CD4-positive, alpha-beta T cell treated with Interleukin-4 for 1 hour (primary cell): ENCODE measurements at places on chromosomes 7 and 10.

- DNase-seq: peak; percentile 55
Observed at GRCh38 chr10:22252801-22253579, 35.2 kb upstream of the EBLN1 start.

DNA sequence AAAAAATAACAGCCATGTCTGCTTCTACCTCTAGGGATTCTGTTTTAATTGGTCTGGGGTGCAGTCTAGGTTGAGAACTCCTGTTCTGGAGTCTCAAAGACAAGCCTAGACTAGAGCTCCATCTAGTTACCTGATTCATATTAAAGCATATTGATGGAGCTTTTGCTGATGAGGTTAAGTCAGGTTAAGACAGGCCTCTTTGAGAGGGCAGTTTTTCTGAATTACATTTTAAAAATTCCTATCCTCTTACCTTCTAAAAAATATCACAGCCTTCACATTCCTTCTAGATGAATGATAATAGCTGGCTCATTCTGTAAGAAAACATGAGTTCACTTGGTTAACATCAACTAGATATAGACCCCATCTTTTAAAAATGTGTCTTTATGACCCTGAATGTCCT, 28.9 kb downstream of the MGAM start:
- no peak for DNase-seq

- no peak for DNase-seq
Observed at GRCh38 chr7:69736126-69736810, 138.0 kb downstream of the AUTS2 start.

DNA sequence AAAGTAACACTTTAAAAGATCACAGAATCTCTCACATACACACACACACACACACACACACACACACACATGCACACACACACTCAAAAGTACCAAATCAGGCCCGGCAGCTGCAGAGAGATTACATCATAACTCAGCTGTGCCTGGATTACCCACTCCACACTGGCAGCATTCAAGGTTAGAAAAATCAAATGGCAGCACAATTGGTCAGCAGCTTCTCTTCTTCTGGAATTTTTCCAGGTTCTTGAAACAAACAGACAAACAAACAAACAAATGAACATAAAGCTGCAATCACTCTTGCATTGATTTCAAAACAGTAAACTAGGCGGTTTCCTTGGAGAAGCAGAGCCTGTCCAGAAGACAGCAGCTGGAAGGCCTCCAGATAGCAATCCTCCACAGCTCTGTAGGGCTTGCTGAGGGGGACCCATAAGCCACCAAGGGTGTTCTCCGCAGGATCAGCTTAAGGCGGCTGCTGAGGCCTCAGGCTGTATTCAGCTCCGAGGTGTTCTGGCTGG, 24.5 kb upstream of the FAM133B start:
- no peak for DNase-seq

GRCh38 chr7:127380479-127380878, 12.0 kb downstream of the ZNF800 start:
- DNase-seq: no peak

DNA sequence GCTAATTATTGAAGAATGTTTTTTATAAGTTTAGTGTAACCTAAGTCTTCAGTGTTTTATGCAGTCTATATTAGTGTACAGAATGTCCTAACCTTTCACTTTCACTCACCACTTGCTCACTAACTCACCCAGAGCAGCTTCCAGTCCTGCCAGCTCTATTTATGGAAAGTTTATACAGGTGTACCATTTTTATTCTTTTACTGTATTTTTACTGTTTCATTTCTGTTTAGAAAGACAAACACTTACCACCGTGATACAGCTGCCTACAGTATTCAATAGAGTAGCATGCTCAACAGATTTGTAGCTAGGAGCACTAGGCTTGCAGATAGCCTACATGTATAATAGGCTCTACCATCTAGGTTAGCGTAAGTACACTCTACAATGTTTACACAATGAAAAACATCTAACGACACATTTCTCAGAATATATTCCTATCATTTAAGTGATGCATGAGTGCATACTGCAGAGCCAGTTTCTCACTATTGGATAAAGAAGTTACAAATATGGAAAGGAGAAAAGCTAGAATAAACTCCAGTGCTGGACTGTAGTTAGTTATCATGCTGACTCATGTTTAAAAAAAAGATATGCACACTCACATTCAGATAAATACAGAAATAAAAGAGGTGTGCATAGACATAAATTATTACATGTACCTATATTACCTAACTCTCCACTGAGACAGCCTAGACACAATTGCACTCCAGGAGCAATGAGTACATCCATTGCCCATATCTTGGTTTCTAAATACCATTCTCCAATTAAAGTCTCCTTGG, 30.4 kb downstream of the STEAP1B start:
- no peak for DNase-seq

GRCh38 chr10:21519941-21520436, 5.5 kb downstream of the SKIDA1 start:
- peak; percentile 46 for DNase-seq

DNA sequence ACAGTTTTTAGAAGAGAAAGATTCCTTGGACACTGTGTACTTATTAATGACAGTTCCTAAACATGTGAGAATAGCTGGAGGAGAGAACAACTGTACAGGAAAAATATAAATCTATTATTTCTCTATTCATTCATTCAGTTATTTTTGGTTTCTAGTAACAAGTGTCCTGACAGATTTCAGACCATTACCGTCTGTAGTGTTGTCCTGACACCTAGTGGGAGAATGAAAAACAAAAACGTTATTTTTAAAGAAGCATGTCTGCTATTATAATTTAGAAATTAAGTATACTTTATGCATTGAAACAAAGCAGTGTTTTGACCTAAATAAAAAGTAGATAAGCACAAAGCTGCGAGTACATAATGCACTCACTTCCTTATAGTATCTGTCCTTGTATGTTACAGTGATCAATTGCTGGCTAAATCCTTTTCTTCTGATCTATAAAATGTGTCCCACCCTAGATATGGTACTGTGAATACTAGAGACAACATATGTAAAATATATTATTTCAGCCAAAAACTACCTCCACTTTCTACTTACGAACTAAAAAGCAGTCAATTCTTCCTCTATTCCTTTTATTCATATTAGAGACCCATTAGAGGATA, 575.6 kb downstream of the ARL4A start:
- peak; percentile 55 for DNase-seq

- DNase-seq: no peak
Observed at GRCh38 chr10:75297021-75297599, 61.4 kb upstream of the COMTD1 start.
